Right forelimb (tissue), 1 donor: ENCODE measurements at places on chromosomes 16 and 17.

DNA sequence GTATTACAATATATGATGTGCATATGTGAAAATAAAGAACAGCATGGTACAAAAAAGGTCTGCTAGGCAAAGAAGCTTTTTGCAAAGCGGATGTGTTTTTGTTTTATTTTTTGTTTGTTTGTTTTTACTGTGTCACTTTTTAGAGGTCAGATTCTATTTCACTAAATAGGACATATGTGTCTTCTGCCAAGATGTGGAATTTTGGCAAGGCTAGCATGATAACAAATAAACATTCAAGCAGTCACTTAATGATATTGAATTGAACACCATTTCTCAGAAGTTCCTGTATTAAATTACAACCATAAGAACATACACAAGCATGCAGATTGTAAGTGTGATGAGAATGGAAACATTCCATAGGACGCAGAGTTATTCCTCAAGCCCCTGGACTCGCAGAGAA, 492.7 kb downstream of the WWOX start:
- DNase-seq = no peak

DNA sequence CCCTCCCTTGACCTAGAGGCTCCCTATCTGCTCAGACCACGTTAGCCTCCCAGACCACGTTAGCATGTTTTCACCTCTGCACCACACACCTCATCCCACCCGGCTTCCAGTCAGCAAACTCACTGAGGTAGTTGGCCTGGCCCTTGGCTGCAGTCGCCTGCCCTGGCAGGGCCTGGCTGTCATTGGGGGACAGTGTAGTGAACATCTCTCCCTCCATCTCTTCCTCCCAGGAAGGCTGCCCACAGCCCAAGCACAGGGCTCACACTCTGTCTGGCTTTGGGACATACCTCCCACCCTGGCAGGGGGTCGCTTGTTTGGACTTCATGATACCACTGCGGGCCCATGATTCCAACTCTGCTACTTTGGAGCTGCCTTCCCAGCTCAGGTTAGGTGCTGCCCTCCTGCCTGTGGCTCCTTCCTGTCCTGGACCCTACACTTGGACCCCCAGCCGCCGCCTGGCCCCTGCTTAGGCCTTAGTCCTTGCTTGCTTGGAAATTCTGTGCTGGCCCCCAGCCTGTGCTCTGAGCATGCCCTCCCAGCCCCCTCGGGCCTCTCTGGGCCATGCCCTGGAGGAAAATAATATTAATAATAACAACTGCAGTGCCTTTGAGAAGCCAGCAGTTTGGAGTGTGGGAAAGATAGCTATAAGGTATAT, 167.7 kb downstream of the COPRS start:
- DNase-seq = no peak

GRCh38 chr17:22703786-22704441, 1011.6 kb downstream of the KCNJ18 start:
- no peak for DNase-seq

DNA sequence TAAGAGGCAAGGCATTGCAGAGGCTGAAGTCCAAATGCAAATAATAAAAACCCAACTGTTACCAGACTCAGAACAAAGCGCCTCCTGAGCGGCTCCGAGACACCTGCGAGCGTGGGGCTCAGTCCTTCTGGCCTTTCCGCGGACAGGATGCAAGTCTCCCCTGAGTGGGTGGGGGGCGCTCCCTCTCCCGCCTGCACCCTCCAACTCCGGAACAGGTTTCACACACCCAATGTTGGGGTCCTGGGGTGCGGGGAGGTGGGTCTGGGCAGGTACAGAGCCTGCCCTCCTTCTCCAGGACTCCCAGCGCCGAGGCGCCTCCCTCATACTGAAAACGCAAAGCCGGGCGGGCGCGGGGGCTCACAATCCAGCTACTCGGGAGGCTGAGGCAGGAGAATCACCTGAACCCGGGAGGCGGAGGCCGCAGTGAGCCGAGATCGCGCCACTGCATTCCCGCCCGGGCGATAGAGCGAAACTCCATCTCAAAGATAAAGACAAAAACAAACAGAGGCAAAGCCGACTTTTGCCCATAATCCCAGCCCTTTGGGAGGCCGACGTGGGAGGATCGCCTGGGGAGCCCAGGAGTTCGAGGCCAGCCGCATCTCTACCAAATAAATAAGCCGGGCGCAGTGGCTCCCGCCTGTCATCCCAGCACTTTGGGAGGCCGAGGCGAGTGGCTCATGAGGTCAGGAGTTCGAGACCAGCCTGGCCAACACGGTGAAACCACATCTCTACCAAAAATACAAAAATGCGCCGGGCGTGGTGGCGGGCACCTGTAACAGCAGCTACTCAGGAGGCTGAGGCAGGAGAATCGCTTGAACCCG, 893 bp downstream of the GINS2 start:
- no peak for DNase-seq

GRCh38 chr17:8376271-8377067, at the start of gene KRABD2:
Gene KRABD2, minus strand, starts transcription at chr17:8376704.
- peak; percentile 94 for DNase-seq

DNA sequence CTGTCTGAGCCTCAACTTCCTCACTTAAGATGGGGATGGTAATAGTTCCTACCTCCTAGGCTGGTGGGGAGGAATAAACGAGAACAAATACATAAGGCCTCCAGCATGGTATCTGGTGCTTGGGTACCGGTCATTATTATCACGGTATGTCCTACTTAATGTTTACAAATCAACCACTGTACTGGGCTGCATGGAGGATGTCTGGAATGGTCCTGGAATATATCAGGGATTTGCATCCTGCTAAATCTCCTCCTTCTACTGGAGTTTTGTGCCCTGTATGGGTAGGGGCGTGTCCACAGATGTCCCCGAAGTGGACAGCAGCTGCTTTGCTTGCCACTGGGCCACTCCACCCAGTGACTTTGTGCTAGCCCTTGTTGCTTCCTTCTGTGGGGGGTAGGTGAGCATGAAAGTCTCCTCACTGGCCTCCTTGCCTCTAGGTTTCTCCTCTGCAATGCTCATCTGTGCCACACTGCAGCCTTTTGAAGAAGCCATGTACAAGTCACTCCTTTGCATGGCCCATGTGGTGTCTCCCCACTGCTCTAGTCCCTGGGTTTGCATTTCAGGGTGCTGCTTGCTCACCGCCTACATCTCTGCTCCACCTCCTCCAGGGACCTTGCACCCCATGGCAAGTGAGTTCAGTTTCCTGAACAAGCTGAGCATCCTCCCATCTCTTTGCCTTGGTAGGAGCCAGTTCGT, 2.2 kb upstream of the CMIP start:
- no peak for DNase-seq

GRCh38 chr17:7046127-7046724, 2.3 kb upstream of the SLC16A11 start:
- DNase-seq = no peak

GRCh38 chr16:57624806-57625500, 3.5 kb upstream of the ADGRG1 start:
- no peak for DNase-seq

- no peak for DNase-seq
These were observed 18.5 kb downstream of the NMRAL1 start for GRCh38 chr16:4455951-4456350.

DNA sequence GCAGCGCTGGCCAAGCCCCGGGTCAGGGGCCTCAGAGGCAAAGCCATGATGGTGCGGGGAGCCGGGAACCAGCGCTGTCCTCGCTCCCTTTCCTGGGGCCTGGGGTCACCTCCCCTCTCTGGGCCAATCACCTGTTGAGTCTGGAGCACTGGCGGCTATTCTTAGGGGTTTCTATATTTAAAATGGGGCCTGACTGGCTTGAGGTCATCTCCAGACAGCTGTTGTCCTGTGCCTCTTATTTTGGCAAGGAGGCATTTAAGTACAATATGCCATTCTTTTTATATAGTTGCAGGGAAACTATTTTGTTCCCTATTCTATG, at the start of gene COX6A2:
COX6A2 (minus strand) TSS at position 82 of the 319 bp plus-strand sequence; CDS start at position 47, 35 bp downstream.
- DNase-seq = peak; percentile 56

- DNase-seq = no peak
These were observed 38.6 kb upstream of the TENT4B start for GRCh38 chr16:50114357-50115129.

GRCh38 chr17:2855063-2855600, 58.9 kb downstream of the RAP1GAP2 start:
- no peak for DNase-seq

GRCh38 chr16:66127459-66128370, 238.8 kb upstream of the CDH5 start:
- no peak for DNase-seq

DNA sequence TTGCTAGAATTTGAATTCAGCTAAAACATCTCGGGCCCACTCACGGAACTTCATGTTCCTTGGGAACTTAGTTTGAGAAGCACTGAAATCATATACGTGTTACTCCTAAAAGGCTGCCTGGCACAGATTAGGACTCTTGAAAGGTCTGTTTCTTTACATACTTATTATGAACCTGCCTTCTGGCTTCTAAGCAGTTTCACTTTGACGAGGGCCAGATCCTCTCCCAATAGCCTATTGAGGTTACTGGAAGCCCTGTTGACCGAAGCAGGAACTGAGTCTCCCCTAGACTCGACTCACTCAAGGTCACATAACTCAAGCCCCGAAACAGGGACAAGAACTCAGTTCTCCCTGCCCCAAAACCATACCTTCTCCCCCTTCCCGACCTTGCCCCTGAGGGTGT, 121.9 kb upstream of the PLCG2 start:
- DNase-seq = no peak

- DNase-seq = no peak
These were observed 77.2 kb downstream of the CNGB1 start for GRCh38 chr16:57893559-57894389.

DNA sequence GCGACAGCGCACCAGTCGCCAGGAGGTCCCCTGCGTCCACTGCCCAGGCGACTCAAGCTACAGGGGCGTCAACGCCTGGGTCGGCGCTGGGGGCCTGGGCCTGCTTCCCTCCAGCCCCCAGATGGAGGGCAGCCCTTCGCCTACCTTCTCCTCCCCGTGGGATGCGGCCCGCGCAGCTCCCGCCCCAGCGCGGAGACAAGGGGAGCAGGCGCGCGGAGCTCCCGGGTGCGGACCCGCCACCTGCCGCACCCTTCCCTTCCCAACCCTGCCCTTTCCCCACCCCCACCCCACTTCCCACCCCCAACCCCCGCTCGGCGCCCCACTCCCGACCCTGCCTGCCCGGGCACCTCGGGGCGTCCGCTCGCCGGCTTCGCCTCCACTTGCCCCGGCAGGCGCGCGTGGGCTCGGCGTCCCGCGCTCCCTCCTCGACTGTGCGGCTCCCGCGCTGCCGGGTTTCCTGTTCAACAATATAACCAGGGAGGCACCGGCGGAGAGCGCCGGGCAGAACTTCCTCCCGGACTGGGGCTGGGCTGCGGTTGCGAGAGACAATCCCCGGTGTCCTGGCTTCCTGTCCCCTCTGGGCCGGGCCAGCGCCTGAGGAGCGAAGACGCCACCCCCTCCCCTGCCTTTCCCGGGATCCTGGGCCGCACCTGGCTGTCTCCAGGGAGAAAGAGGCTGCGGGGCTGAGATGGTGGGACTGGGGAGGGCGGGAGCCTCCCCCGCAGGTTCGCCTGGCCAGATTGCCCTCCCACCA, at the start of gene ARHGAP27:
ARHGAP27 (minus strand) TSS at position 466 of the 754 bp plus-strand sequence. CDS start 2,591 bp downstream, outside the sequence.
- peak; percentile 52 for DNase-seq

DNA sequence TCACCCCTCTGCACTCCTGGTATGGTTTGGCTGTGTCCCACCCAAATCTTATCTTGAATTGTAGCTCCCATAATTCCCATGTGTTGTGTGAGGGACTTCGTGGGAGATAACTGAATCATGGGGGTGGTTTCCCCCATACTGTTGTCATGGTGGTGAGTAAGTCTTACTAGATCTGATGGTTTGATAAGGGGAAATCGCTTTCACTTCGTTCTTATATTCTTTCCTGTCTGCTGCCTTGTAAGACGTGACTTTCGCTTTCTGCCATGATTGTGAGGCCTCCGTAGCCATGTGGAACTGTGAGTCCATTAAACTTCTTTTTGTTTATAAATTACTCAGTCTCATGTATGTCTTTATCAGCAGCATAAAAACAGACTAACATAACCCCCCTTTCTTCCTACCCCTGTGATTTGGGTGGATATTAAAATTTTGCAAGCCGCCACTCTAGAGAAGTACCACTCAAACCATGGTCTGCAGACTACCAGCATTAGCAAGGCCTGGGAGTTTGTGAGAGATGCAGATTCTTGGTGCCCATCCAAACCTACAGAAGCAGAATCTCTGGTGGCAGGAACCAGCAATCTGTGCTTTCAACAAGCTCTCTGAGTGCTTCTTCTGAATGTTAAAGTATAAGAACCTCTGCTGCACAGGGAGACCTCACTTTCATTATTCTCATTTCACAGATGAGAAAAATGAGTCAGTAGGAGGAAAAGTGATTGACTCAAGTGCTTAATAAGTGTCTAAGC, 999.5 kb upstream of the EEF2KMT start:
- DNase-seq = no peak

DNA sequence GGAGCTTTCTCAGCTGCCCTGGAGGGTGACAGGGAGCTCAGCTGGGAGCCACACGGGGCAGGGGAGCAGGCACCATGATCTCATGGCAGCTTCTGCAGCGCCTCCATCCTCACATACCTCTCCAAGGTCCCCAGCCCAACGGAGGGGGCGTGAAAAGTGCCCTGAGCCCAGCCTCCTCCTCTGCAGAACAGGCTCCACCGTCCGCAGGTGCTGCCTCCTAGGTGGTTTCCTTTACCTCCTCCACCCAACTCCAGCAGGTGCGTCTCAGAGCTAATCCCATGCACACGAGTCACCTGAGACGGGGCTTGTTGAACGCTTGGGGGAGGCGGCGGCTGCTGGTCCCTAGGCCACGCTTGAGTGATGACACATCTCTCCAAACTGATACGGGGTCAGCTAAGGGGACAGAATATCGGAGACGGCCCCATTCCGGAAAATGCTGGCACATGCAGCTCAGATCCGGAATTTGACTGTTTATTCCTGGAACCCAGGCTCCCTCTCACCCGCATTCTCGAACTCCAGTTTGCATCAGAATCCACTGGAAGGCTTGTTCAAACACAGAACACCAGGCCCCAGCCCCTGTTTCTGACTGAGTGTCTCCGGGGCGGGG, 387 bp upstream of the SLC38A8 start:
- no peak for DNase-seq

- DNase-seq = peak; percentile 93
These were observed at the start of gene MRM1 for GRCh38 chr17:36601303-36602029. Gene MRM1, plus strand, starts transcription at chr17:36601583. Its CDS starts 228 bp downstream, at chr17:36601811.

DNA sequence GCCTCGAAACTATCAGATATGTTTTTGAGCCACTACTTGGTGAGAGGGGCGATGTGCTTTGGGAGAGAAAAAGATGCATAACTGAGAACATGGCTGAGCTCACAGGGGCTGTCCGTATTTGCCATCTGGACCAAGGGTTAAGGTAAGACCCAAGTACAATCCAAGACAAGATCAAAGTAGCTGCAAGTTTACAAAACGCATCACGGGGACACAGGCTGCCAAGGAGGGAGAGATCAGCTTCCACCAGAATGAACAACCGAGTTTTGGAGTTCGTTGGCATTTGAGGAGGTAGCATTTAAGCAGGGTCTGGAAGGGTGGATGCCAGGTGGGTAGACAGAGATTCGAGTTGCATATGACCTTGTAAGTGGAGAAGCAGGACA, 2.2 kb downstream of the PITPNC1 start:
- DNase-seq = no peak

DNA sequence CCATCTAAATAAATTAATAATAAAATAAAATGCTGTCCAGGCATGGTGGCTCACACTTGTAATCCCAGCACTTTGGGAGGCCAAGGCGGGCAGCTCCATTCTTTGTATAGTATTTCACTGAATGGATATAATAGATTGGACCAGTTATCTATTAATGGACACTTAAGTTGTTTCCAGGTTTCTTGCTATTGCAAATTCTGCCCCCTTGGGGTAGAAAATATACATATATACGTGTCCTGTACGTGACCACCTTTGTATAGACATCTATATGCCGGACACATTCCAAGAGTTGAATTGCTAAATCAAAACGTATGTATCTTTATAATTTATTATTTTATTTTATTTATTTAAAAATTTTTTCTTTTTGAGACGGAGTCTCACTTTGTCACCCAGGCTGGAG, 3.9 kb upstream of the EXOC7 start:
- DNase-seq = no peak
